Testis (tissue), 5 donors: ENCODE measurements at places on chromosomes 6 and 20.
A peak's percentile ranks its signal among the peaks of the same experiment; 100 is the strongest.

- no peaks in the 10 kb centered on the region for H3K4me1 ChIP-seq
- H3K36me3 ChIP-seq = no peaks in the 10 kb centered on the region
- H3K27me3 ChIP-seq = no peaks in the 10 kb centered on the region
- H3K27ac ChIP-seq = no peak overlapping the region
- no peak for DNase-seq
Observed at GRCh38 chr6:79307321-79308036, 73.0 kb upstream of the HMGN3 start.

- no peaks in the 10 kb centered on the region for H3K27me3 ChIP-seq
- no peaks in the 10 kb centered on the region for H3K36me3 ChIP-seq
- H3K4me1 ChIP-seq = no peaks in the 10 kb centered on the region
- no peak overlapping the region for H3K27ac ChIP-seq
Observed at GRCh38 chr20:1654996-1655395, 2.6 kb downstream of the SIRPG start.

- no peak overlapping the region for H3K4me3 ChIP-seq
- H3K36me3 ChIP-seq = no peaks in the 10 kb centered on the region
Observed at GRCh38 chr6:124676033-124676432, 286.2 kb upstream of the RNF217 start.

DNA sequence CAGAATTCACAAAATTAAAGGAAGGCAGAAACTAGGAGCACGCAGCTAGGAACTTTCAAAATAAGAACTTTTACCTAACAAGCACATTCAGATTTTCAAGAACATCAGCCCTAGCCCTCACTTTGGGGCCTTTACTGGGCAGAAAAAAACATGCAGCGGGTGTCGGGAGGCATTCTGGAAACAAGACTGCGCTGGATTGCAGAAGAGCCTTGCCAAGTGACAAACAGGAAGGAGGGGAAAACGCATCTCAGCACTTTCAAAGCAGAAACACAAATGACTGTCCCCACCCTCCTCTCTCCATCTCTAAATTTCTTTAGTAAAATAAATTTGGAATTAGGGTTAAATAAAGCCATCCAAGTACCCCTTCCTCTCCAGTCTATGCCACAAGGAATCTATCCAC lies 74.6 kb upstream of the RREB1 start:
- H3K27ac ChIP-seq = no peak overlapping the region
- H3K36me3 ChIP-seq = no peaks in the 10 kb centered on the region
- H3K4me1 ChIP-seq = no peaks in the 10 kb centered on the region
- H3K27me3 ChIP-seq = no peaks in the 10 kb centered on the region
- H3K4me3 ChIP-seq = no peak overlapping the region
- no peak for DNase-seq

DNA sequence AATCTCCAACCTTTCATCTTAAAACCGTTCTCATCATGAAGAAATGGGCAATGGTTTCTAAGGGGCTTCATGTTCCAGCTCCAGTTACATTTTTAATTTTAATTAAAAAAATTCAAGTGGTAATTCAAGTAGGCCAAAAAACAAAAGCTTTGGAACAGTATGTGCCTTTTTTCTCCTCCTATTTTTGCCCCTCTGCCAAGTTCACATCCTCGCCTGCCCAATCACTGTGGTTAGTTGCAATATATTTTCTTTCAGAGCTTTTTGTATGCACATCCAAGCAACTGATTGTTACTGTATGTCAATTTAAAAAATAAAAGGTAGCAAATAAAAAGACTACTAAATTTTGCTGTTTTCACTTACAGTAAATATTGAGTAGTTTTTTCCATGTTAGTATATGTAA lies 99.8 kb upstream of the B3GAT2 start:
- H3K27ac ChIP-seq = no peak overlapping the region
- H3K27me3 ChIP-seq = no peaks in the 10 kb centered on the region
- H3K36me3 ChIP-seq = no peaks in the 10 kb centered on the region
- DNase-seq = no peak
- peaks cover 3% of the 10 kb centered on the region for H3K4me1 ChIP-seq

- H3K36me3 ChIP-seq = no peaks in the 10 kb centered on the region
- DNase-seq = no peak
- no peaks in the 10 kb centered on the region for H3K4me1 ChIP-seq
- H3K4me3 ChIP-seq = no peak overlapping the region
- H3K27ac ChIP-seq = no peak overlapping the region
- no peaks in the 10 kb centered on the region for H3K27me3 ChIP-seq
Observed at GRCh38 chr20:49797344-49797615, 15.3 kb upstream of the SLC9A8 start.

DNA sequence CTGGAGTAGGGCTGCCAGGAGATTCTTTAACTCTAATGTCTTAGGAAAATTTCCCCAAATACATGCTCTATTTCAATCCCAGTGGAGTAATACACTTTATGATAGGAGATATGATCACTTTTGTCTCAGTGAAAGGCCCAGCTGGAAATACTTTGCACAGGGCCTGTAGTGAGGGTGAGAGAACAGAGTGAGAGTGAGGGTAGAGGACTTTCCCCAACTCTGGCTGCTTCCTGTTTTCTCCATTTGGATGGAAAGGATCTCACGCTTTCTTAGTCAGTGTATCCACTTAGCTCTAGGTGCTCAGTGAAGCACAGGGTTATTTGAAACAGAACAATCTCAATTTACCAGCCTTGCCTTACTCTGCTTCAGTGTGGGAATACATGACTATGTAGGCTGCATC lies 36.6 kb downstream of the FAM229B start:
- H3K36me3 ChIP-seq = no peaks in the 10 kb centered on the region
- no peak for DNase-seq
- H3K4me1 ChIP-seq = no peaks in the 10 kb centered on the region

DNA sequence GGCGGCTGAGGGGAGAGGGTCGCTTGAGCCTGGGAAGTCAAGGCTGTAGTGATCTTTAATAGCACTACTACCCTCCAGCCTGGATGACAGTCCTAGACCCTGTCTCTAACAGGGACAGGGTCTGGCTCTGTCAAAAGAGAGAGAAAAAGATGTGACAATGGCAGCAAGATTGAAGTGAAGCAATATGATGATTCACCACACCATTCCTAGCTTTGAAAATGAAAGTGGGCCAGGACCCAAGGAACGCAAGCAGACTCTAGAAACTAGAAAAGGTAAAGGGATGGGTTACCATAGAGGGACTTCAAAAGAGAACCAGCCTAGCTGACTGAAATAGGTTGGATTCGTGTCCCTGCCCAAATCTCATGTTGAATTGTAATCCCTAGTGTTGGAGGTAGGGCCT lies 426.9 kb downstream of the HTR1B start:
- no peaks in the 10 kb centered on the region for H3K36me3 ChIP-seq
- no peak overlapping the region for H3K27ac ChIP-seq

GRCh38 chr6:96786336-96786735 lies 50.9 kb downstream of the GPR63 start:
- H3K4me1 ChIP-seq = no peaks in the 10 kb centered on the region
- H3K36me3 ChIP-seq = no peaks in the 10 kb centered on the region
- DNase-seq = no peak

- peak overlapping the region; percentile 68 for H3K4me3 ChIP-seq
- H3K4me1 ChIP-seq = no peaks in the 10 kb centered on the region
- H3K27ac ChIP-seq = peak overlapping the region; percentile 73
- DNase-seq = no peak
- H3K36me3 ChIP-seq = no peaks in the 10 kb centered on the region
Observed at GRCh38 chr20:8132484-8133309, 631 bp downstream of the PLCB1 start.

DNA sequence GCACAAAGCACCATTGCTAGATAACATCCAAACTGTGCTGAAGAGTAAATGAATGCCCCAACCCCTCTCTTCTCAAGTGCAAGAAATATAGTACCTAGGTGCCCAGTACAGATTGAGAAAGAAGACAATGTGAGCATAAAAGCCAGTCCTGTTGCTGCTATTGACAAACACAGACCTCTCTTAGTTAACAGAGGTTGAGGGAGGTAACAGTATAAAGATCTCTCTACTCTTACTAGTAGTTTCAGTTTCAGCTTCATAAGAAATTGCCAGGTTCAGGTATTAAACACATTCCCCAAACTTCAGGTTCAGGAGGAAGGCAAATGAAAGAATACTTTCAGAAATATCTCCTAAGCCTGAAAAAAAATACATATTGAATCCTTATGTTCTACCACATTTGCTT lies 31.4 kb downstream of the TBC1D32 start:
- no peaks in the 10 kb centered on the region for H3K27me3 ChIP-seq
- DNase-seq = no peak
- H3K4me3 ChIP-seq = no peak overlapping the region
- no peak overlapping the region for H3K27ac ChIP-seq
- no peaks in the 10 kb centered on the region for H3K4me1 ChIP-seq
- no peaks in the 10 kb centered on the region for H3K36me3 ChIP-seq

DNA sequence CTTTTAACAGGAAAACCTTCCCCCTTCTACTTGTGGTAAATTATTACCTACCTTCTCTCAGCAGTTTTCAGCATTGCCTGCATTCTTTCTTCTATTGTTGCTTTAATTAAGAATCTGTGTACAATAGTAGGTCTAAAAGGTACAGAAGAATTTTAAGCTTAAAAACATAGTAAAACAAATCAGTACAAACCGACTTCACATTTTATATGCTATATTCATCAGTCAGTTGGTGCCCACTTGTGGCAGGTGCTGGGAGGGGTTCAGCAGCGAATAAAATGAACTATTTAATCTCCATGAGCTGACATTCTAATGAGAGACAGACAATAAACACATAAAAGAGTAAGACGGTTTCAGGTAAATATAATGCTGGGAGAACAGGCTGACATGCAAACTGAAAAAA lies 73.4 kb upstream of the FBXO30 start:
- no peak for DNase-seq
- no peaks in the 10 kb centered on the region for H3K27me3 ChIP-seq
- peaks cover 12% of the 10 kb centered on the region for H3K4me1 ChIP-seq
- H3K36me3 ChIP-seq = no peaks in the 10 kb centered on the region
- H3K27ac ChIP-seq = no peak overlapping the region
- no peak overlapping the region for H3K4me3 ChIP-seq

GRCh38 chr6:82030301-82030700 lies 217.2 kb downstream of the IBTK start:
- no peaks in the 10 kb centered on the region for H3K4me1 ChIP-seq
- no peaks in the 10 kb centered on the region for H3K27me3 ChIP-seq
- H3K27ac ChIP-seq = no peak overlapping the region

DNA sequence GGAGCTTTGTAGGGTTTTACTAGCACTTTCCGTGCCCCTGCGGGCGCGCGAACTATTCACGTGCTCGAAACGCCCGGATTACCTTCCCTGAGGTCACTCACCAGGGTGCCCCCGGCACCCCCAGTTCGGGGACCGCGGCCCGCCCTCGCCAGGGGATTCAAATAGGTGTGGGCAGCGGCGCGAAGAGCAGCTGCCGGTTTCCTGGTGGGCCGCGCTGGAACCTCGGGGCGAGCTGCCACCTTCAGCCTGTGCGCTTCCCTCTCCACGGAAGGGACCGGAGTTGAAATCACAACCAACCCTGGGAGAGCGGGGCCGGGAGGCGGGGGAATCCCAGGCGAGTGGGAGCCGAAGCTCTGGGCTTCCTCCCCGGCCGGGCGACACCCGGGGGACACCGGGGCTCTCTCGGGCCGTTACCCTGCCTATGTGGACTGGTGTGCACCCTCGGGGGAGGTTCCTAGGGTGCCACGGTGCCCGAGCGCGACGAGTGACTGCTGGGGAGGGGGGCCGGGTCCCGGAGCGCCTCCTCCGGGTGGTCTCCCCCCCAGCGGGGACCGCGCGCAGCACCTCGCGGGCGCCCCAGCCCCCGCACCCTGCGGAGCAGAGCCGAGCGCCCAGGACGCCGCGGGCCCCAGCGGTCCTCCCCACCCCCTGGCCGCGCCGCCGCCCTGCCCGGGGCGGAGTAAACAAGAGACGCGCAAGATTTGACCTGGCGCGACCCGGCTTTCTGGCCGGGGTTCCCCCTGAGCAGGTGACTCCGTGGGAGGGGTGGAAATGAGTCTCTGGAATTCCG lies 2.1 kb upstream of the HIVEP2 start:
- DNase-seq = peak; percentile 84
- H3K36me3 ChIP-seq = no peaks in the 10 kb centered on the region
- peaks cover 14% of the 10 kb centered on the region for H3K4me1 ChIP-seq
- H3K27ac ChIP-seq = peak overlapping the region; percentile 95
- H3K4me3 ChIP-seq = peak overlapping the region; percentile 94

DNA sequence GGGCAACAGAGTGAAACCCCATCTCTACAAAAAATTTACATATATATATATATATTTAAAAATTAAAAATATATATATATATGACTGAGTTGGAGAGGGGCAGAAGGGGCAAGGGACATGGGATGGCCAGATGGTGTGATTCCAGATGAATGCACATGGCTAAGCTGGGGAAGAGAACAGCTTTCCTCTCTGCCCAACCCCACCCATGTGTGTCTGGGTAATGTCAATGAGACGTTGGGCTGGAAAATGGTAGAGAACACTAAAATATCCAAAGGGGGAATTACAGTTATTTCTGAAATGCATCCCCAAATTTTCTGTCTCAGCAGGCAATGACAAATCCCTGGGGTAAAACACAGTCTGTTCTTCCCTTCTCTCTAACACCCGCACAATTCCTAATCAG lies 31.2 kb upstream of the CCND3 start:
- no peaks in the 10 kb centered on the region for H3K27me3 ChIP-seq
- H3K36me3 ChIP-seq = no peaks in the 10 kb centered on the region
- no peak overlapping the region for H3K27ac ChIP-seq
- no peak for DNase-seq
- no peaks in the 10 kb centered on the region for H3K4me1 ChIP-seq

- peak overlapping the region; percentile 79 for H3K27ac ChIP-seq
- H3K36me3 ChIP-seq = no peaks in the 10 kb centered on the region
- peak overlapping the region; percentile 89 for H3K4me3 ChIP-seq
- peak; percentile 62 for DNase-seq
- no peaks in the 10 kb centered on the region for H3K27me3 ChIP-seq
Observed at GRCh38 chr6:44128020-44128917, 915 bp downstream of the TMEM63B start.

DNA sequence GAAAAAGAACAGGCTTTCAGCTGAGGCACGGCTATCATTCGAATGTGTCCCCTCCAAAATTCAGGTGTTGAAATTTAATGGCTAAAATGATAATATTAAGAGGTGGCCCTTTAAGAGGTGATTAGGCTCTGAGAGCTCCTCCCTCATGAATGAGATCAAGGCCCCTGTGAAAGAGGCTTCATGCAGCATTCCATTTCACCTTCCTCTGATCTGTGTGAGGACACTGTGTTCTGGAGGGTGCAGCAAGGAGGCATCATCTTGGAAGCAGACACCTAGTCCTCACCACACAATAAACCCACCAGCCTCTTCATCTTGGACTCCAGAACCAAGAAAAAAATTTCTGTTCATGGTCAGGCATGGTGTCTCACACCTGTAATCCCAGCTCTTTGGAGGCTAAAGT lies 56.4 kb downstream of the PPP1R14C start:
- no peaks in the 10 kb centered on the region for H3K27me3 ChIP-seq
- DNase-seq = no peak
- no peak overlapping the region for H3K4me3 ChIP-seq

DNA sequence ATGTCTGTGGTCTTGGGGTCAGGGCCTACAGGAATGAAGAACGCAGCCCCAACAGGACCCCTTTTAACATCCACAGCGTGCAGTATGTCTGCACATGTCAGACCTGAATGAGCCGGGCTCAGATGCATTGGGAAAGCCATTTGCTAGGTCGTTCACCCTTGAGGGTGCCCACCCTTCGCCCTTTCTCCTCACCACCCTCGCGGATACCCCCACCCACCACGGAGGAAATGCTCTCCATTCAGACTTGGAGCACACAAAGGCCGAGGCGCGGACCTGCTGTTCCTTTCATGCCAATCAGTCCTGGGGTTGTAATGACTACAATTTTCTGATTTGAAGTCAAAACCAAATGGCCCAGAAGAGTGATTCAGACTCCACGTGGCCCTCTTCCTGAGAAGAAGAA lies 62.7 kb downstream of the EDN3 start:
- no peak overlapping the region for H3K27ac ChIP-seq
- H3K27me3 ChIP-seq = no peaks in the 10 kb centered on the region
- DNase-seq = no peak
- H3K36me3 ChIP-seq = no peaks in the 10 kb centered on the region
- H3K4me1 ChIP-seq = no peaks in the 10 kb centered on the region
- H3K4me3 ChIP-seq = no peak overlapping the region
